ENCODE measurements at places on chromosomes 6 and 20.
A peak's percentile ranks its signal among the peaks of the same experiment; 100 is the strongest.

- DNase-seq, result no peak
Measured at GRCh38 chr6:45494416-45495135, 116.8 kb upstream of the SUPT3H start.

GRCh38 chr20:3818155-3819151 lies 1.9 kb upstream of the AP5S1 start:
- DNase-seq, result peak; percentile 34

DNA sequence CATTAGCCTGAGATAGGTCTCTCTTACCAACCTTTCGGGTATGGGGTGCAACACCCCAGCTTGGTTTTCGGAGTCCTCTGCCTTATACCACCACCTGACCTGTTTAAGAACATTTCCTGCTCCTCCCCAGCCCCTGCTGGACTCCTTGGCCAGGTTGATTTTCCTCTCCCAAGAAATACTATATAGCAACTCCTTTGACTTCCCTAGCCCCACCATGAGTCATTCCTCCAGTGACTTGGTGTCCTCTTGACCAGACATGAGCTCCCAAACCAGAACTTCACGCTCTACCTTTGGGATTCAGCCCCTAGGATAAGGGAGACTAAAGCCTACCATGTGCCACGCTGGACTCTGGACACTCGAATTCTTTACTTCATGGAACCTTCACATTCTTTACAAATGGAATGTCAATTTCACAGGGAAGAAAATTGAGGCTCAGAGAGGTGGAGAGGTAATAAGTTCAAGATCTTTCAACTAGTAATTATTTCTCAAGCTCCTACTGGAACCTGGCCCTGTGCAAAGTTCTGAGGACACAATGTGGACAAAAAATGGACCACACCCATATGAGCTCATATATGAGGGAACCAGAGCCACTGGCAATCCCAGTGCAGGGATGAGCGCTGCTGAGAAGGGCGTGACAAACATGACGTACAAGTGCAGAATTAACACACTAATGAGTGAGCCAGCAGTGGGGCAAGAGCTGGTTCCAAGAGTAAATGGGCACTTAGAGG lies 48.2 kb downstream of the SIRPA start:
- DNase-seq, result no peak

DNA sequence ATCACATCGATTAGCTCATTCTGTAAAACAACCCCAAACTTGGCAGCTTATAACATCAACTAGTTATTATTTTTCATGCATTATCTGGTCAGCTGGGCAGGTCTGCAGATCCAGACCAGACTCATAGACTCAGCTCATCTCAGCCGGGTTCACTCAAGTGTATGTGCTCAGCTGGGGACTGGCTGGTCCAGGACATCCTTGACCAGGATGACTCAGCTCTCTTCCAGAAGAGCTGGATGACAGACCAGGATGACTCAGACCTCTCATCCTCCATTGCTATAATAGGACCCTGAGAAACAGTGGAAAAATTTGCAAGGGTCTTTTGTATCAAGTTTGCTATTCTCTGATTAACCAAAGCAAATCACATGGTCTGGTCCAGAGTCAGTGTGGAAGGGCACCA lies 312.5 kb upstream of the PLCB4 start:
- no peak for DNase-seq

DNA sequence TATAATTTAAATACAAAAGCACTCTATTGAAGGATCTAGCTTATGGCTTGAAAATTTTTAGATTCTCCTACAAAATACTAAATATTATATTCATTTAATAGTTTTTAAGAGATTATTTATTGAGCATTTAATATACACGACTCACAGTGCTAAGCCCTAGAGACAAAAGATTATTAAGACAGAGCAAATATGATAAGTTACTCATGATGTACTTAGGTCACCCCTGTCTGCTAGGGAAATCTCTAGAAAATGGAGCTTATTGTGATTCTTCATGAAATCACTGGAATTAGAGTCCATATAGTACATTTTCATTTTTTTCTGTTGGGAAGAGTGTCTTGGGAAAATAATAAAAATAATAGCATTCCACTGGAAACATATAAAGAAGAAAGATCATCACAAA lies 37.8 kb downstream of the BEND6 start:
- no peak for DNase-seq

All from NCI-H1105 (cell line).